ENCODE measurements at places on chromosomes 7 and 10.

GRCh38 chr7:69090936-69091335 lies 507.3 kb upstream of the AUTS2 start:
- no peak for DNase-seq

GRCh38 chr7:41030673-41031072 lies 672.2 kb downstream of the INHBA start:
- DNase-seq, result no peak

DNA sequence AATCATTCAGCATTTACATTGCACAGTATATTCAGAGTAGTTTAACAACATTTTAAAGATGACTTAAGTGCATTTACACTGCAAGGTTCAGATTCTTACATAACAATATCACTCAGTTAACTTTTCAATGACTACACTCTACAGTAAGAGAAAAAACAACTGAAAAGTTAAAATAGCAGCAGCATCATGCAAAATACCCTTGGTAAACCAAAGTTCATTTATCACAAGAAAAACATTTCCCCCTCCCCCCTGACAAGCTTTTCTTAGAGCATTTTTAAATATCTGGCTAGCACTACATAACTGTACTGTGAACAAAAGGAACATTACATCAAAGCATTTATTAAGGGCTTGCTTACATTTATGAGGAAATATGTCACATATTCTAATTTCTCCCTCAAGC lies 179.5 kb upstream of the HGF start:
- DNase-seq, result no peak

DNA sequence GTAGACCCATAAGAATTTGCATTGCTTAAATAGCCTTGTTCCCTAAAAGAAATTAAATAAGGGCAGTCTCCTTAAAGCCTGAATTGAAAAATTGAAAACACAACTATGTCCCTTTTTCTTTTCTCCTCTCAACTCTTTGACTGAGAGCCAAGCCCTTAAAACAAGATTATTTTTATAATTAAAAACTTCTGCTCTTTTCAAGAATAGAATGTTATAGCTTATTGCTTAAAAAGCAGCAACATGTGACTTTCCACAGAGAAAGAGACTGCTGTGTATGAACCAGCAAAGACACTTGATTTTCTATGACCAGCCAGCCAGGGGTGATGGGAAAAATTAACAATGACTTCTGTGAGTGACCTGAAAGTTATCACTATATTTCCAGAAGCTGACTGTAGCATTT lies 295.2 kb upstream of the CELF2 start:
- no peak for DNase-seq

DNA sequence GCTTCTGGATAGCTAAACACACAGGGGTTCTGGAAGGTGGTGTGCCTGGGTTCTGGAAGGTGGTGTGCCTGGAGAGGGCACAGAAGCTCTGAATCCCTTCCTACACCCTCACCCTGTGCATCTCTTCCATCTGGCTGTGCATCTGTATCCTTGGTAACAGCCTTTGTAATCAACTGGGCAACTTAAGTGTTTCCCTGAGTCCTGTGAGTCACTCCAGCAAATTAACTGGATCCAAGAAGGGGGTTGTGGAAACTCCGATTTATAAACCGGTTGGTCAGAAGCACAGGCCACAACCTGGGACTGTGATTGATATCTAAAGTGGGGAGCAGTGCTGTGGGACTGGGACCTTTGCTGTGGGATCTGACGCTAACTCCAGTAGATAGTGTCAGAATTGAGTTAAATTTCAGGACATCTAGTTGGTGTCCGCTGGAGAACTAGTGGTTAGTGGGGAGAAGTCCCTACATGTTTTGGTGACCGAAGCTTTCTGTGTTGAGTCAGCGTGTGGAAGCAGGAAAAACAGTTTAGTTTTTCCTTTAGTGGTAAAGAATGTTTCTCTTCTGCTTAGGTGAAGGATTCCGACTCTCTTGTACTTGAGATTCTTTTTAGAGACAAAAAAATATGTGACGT lies 228.1 kb downstream of the BMPER start:
- no peak for DNase-seq

DNA sequence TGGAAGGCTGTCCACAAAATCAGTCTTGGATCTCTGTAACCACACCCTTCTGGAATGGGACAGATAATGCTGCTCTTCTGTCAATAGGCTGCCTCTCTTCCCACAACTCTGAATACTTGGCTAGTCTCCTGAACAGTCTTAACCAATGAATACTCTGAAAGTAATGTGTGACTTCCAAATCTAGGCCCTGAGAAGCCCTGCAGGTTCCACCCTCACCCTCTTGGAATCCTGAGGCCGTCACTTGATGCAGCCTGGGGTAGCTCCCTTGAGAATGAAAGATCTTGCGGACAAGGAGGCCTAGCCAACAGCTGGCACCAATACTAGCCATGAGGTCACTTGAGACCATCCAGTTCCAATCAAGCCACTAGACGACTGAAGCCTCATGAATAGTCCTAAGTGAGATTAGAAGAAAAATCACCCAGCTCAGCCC lies 109.2 kb downstream of the ARHGAP12 start:
- peak; percentile 35 for DNase-seq

DNA sequence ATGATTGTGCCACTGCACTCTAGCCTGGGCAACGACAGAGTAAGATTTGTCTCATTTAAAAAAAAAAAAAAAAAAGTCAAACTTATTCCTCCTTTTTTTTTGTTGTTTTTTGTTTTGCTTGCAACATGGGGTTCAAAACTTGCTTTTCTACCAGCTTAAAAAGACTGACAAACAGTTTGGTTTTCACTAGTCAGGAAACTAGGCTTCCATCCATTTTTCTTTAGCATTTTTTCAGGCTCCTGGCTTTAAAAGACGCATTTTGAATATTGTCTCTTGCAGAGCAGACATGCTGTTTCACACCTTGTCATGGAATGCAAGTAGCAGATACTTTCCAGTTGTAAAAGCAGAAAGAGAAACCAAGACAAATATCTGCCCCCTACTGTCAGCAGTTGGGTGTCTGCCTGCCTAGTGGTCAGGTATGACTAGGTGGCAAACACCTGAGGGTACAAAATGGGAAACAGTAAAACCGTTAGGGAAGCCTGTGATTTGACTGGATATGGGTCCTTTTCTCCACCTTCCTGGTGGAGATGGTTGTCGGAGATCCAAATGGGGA lies 139.9 kb downstream of the CCDC71L start:
- DNase-seq, result no peak

- no peak for DNase-seq
Measured at GRCh38 chr7:99594948-99595745, 2.9 kb upstream of the TMEM225B start.

DNA sequence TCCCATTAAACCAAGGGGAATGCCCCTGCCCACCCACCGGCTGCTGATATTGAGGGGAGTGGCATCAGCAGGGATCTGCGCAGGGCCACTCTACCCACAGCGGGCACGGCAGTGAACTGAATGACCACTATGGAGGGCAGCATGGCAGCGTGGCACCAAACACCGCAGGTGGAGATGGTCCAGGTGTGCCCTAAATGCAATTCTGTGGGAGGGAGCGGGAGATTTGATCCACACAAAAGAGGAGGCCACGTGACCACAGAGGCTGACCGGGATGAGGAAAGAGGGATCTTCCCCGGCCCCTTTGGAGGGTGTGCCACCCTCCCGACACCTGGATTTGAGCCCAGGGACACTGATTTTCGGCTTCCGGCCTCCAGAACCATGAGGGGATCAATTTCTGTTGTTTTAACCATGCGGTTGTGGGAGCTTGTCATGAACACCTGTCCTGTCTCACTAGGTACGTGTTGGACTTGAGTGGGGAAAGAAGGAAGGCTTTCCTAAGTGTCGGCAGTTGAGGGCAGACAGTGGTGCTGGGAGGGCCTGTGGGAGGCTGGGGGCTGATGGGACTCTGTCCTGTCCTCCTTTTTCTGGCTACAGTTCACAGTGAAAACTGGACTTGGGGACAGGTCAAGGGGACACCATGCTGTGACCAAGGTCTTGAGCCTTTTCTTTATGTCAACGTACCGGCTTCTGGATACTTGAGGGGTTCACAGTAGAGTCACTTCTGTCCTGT lies 66.1 kb downstream of the CFAP46 start:
- no peak for DNase-seq

DNA sequence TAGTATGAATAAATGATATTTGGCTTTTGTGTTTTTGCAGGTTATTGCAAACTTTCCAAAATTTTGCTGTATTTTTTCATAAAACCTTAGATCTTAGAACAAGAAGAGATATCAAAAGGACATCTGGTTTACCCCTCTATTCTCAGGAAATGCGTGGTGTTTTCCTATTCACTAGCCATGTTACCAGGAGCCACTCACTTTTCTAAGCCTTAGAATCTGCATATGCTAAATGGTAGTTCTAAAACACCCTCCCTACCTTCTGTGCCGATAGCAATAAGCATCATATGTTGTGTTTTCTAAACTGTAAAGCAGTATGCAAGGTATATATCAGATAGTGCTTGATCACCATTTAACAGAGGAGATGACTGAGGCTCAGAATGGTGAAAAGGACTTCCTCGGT lies 715.0 kb upstream of the CELF2 start:
- DNase-seq, result no peak

DNA sequence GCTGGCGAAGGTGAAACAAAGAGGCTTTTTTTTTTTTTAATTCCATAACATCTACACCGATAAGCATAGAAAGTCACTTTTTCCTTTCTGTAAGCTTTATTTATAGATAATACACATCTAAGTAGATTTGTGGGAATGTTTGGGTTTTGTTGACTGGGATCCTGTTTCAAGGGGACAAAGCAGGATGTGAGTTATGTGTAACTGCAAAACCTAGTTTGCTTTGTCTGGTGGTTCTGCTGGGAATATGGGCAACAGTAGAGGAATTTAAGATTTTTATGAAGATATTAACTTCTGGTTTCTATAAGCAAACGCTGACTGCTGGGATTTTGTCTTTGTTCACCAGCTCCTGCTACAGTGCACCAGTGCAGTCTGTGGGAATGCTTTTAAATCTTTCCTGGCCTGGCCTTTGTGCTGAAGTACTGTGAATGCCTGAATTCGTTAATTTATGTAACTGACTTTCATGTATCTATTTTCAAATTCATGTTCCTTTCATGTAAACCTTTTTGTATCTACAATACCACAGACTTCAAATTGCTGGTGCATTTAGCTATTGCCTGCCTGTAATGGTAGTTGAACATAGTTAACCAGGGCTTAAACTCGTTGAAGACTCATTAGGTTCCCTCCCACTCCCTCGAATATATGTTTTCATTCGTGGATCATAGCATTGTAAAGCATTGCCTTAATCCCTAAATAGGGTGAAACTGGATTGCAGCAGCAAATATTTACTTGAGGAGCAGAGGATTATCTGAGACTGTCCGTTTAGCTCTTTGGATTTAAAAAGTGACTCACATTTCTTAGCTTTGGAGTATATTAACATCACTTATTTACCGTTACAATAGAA lies 1.5 kb downstream of the KLHL7 start:
- peak; percentile 13 for DNase-seq

DNA sequence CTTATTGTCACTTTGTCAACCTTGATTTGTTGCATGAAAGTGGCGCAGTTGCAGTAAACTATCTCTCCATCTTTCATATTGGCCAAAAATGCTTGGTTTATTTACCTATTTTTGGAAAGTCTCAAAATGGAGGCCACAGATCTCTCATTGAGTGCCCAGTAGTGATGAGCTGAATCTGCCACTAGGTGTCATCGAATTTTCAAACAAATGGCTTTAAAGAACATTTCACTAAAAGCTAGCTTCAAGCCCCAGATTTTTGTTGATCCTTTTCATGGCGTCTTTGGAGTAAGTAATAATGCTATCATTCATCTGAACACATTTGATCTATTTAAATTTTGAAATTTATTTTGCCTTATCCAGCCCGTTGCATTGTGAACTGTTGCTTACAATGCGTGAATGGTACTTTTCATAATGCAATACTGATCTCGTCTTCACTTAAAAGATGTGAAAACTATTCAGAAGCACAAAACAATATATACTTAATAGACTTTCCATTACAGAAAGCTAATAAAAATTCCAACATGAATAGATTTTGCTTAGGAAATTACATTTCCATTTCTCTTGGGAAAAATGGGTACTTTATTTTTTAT lies 236.2 kb downstream of the DNAJB9 start:
- DNase-seq, result peak; percentile 38

DNA sequence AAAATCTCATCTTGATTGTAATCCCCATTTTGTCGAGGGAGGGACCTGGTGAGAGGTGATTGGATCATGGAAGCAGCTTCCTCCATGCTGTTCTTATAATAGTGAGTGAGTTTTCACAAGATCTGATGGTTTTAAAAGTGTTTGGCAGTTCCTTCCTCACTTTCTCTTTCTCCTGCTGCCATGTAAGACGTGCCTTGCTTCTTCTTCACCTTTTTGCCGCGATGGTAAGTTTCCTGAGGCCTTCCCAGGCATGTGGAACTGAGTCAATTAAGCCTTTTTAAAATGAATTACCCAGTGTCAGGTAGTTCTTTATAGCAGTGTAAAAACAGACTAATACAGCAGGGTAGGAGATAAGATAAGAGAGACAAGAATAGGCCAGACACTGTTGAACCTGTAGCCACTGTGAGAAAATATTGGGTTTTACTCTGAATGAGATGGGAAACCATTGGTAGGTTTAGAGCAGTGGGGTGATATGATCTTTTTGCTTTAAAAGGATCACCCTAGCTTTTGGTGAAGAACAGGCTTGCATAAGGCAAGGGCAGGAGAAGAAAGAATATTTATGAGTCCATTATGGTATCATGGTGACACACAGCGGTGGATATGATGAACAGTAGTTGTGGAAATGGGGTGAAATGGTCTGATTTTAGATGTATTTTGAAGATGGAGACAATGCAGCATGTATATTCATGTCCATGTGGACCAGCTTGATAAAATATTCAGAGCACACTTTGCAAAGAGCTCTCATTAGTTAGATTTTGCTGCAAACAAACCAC lies 11.5 kb downstream of the OR6B1 start:
- DNase-seq, result no peak

DNA sequence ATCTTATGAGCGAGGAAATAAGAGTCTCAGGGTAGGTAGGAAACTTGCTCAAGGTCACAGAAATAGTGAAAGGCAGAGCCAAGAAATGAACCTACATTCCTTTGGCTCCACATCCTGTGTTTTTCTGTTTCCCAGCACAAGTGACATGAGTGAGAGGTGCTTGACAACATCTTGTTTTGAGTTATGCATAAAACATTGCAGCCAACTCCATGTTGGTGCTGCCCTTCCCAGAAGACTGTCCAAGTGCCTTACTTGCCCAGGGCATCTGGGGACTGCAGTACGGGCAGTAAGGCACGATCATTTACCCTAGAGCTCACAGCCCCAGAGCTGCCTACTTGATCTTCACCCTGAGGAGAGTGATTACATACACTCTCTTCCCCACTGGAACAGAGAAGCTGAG lies 148.8 kb downstream of the NOC3L start:
- no peak for DNase-seq

DNA sequence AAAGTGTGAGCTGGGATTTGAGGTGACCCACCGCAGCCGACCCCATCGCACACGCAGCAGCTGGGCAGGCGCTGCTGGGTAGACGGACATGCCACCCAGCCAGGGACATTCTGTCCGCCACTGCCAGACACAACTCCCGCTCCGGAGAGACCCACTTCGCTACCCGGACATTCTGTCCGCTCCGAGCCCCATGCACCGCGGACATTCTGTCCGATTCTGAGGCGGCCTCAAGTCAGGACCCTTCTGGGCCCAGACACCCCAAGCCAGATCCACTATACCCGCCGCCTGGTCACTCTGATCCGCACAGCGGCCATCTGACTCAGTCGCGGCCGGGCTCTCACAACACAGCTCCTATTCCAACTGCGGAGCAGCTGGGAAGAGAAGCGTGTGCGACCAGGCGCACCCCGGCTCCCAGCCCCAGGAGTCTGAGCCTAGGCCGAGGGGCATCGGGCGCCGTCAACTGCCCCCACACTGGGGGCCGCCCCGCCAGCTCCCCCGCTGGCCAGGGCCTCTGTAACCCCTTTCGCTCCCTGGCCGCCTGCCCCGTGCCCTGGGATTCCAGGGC lies 763 bp downstream of the PITX3 start:
- DNase-seq, result no peak

GRCh38 chr7:50661345-50662040 lies 96.3 kb upstream of the DDC start:
- peak; percentile 21 for DNase-seq
